ENCODE measurements at places on chromosomes 3 and 15.

GRCh38 chr3:23162934-23163333 lies 40.2 kb upstream of the UBE2E2 start:
- peak; percentile 34 for DNase-seq

DNA sequence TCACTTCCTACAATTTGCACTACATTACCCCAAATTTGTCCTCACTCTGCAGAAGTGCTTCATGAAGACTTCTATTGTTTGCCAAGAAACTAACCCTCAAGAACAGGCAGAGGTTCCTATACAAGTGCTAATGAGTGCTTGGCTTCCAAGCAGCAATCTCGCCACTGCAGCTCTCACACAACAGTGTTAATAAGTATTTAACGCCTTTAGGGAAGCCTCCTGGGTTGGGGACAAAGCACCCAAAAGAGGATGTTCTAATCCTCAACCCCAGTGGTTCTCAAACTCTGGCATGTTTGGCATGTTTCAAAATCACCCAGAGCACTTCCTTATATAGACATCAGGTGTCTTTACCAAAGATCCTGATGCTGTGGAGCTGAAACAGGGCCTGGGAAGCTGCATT lies 64.6 kb downstream of the ZIC4 start:
- no peak for DNase-seq

- no peak for DNase-seq
These were observed 88.9 kb downstream of the SUCNR1 start for GRCh38 chr3:151962352-151962751.

DNA sequence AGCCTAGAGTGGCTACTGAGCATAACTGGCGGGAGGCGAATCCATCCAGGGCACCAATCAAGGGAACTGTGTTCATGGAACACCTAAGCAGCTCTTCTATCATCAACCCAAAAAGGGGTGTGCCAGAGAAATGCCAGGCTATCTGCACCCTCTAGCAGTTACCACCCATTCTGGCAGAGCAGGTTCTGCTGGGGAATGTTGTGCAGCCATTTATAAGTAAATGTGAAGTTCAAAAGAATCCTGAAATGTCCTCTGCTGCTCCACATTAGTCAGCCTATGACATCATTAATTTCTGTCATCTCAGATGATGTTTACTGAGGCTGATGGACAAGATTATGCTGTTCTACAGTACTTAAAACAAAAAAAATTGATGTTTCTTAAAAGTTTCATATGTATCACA lies 7.7 kb downstream of the SKIC8 start:
- no peak for DNase-seq

GRCh38 chr3:57911593-57911992 lies 96.6 kb upstream of the FLNB start:
- no peak for DNase-seq

DNA sequence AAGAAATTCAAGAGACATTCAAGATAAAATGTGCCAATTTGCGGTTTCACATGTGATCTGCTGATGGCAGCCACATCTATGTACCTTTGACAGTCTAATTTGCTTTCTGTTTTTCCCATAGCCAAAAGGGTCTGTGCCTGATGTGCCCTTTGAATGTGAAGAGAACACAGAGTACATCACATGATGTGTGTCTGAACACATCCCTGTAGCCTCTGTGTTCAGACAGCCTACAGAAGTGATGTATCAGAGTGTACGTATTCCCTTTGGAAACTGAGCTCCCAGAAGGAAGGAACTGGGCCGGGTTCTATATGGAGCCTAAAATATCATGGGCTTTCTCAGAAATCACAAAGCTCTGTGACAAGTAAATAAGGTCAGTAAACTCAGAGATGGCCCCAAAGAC lies 52.4 kb downstream of the BOC start:
- DNase-seq, result no peak

DNA sequence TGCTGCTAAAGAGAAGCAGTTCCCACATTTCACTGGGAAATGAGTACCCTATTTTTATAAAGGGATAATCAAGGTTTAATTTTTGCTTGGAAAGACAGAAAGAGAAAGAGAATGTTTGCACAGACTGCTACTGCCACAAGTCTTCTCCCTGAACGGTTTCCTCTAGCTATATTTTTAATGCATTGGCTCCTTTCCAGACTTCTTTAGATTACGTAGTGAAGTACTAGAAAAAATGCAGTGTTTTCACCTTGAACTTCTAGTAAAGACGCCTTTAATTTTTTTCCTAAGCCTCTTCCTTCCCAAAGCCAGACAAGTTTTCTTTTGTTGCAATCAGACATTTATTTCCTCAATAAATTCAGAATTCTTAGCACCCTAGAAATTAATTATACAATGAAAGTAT lies 248.3 kb upstream of the CCDC54 start:
- DNase-seq, result no peak

DNA sequence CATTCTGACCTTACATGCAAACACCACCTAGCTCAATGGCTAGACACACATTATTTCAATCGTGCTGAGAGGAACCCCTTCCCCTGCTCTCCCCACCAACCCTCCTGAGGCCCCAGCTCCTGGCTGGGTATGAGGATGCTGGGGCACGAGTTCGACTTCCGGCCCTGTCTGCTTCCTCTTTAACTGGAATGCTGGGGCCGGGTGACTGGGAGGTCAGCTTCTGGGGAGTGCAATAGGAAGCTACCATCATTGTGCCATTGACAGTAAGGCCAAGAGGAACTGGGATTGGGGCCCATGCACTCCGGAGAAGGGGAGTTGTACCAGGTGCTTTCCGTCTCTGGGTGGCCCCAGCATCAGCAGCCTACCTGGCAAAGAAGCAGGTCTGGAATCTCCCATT lies 15.6 kb upstream of the TLE3 start:
- DNase-seq, result peak; percentile 17
